ENCODE measurements at places on chromosomes 1 and 21. TPM values are rescaled to one million over a fixed set of nuclear protein-coding genes. Genes with fewer than 3 reads are reported as not detected.

The ARHGEF2 gene
- 71.4 TPM for total RNA-seq

DNA sequence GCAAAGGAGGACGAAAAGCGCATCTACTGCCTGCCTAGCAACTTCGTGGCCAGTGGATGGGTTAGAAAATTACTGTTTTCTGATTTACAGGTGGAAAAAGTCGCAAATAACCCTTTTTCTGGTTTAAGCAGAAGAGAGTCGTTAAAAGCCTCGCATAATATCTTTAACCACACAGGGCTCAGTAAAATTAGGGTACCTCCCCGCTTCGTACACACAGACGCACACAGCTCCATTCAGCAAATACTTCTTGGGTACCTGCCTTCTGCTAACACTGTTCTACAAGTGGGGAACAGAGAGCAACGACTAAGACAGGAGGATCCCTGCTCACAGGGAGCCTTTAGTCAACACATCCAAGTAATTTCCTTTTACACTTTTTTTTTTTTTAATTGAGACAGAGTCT lies 704 bp downstream of the ALG6 start:
- no peak for DNase-seq

The AGT gene
- total RNA-seq, result 9.0 TPM

The MMEL1 gene
- 0.98 TPM for total RNA-seq

DNA sequence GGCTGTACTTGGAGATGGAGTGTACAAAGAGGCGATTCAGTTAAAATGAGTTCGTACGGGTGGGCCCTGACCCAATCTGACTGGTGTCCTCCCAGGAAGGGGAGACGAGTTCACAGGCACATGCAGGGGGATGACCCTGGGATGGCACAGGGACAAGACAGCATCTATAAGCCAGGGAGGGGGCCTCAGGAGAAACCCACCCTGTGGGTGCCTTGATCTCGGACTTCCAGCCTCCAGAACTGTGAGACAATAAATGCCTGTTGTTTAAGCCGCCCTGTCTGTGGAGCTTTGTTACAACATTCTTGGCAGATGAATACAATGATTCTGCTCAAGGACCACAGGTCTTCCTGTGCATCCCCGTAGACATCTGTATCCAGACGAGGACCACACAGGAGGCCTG lies 14.6 kb upstream of the CLDN14 start:
- DNase-seq, result no peak

DNA sequence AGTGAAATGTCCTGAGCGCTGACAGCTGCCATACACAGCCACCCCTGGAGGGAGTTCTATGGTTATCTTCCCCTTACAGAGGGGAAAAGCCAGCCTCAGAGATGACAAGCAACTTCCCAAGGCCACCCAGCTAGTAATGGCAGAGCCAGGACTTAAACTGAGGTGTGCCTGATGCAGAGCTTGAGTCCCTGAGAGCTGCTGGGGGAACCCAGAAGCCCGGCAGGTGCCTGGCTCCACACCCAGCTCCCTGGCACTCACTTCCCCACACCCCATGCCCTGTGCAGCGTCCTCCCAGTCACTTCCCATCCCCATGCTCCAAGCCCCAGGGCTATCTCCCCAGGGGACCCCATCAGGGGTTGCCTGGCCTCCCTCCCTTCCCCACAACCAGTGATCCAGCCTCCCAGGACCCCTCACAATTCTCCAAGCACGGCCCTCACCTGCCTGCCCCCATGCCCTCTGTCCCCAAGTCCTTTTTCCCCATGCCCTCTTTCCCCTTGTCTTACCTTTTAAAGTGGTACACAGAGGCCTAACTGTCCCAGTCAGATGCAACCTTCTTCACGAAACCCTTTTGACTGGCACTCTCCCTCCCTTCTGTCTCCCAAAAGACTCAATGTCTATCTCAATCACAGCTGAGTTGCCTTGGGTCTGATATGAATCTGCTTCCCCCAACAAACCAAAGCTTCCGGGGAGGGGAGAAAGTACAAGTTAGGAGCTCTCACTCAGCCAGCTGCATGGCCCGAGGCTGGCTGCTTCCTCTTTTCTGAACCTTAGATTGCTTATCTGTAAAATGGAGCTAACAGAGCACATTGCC lies 39.8 kb upstream of the LRP8 start:
- DNase-seq, result no peak

DNA sequence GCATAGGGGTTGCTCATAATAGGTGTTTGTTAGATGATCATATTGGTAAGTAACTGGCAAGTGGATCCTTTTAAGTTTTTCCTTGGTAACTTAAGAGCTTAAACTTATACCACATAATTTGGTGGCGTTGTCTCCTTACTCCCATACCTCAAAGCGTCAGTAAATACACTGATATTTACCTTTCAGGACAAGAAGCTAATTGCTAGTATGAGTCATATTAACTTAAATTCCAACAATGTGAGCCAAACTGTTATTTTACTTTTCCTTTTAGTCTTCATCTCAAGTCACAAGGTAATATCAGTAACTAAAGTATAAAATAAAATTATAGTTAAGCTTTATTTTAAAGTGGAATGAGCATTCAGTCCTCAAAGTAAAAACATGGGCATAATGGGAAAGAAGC lies 9.0 kb upstream of the SH3GLB1 start:
- DNase-seq, result no peak

DNA sequence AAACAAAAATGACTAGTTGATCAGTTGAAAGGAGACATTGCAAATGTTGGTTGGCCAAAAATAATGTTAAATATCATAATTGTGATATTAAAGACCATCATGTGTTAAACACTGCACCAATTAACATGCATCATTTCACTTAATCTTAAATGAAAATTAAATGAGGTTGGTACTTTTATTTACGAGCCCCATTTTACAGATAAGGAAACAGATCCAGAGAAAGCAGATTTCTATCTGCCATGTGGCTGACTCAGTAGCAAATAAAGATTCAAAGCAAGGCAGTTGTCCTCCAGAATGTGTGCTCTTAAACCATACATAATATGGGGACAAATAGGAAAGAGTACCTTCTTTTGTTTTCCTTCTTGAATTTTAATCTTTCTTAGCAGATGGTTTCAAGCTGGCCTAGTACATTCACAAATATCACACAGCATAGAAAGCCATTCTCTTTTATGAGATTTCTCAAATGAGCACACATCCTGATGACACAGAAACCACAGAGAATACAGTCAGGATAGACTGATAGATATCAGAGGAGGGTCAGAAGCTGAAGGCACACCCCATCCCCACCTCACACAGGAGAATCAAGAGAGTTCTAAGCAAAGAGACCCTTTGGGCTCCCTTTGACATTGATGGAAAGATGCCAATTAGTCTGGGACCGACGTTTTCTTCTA lies 647.9 kb upstream of the CAMK1G start:
- DNase-seq, result no peak

The KRTAP12-1 gene
- total RNA-seq, result not detected

- peak; percentile 60 for DNase-seq
Observed at GRCh38 chr1:208652296-208653160, 408.3 kb upstream of the PLXNA2 start.
